ENCODE measurements at places on chromosomes 3 and 15.
A peak's percentile ranks its signal among the peaks of the same experiment; 100 is the strongest.

- DNase-seq: peak; percentile 22
These were observed 55.2 kb upstream of the GBE1 start for GRCh38 chr3:81816473-81817250.

GRCh38 chr15:27017168-27017809, 46.3 kb downstream of the GABRG3 start:
- DNase-seq: peak; percentile 41

GRCh38 chr3:29503958-29504357, 223.1 kb downstream of the RBMS3 start:
- DNase-seq: no peak

DNA sequence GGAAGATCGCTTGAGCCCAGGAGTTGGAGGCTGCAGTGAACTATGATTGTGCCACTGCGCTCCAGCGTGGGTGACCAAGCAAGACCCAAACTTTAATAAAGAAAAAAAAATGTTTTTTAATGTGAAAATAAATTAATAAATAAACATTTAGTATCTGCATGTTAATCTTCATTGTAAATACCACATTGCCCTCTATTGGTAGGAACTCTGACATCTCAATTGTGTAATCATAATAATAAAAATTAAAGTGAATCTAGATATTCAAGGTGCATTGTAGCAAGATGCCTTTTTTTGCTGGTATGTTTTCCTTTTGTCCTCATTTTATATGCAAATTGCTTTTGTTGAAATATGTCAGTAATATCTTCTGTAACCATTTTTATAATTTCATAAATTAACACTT, 95.0 kb upstream of the LIMD1 start:
- DNase-seq: no peak

- no peak for DNase-seq
These were observed 27.7 kb downstream of the DLG1 start for GRCh38 chr3:197270558-197271317.

DNA sequence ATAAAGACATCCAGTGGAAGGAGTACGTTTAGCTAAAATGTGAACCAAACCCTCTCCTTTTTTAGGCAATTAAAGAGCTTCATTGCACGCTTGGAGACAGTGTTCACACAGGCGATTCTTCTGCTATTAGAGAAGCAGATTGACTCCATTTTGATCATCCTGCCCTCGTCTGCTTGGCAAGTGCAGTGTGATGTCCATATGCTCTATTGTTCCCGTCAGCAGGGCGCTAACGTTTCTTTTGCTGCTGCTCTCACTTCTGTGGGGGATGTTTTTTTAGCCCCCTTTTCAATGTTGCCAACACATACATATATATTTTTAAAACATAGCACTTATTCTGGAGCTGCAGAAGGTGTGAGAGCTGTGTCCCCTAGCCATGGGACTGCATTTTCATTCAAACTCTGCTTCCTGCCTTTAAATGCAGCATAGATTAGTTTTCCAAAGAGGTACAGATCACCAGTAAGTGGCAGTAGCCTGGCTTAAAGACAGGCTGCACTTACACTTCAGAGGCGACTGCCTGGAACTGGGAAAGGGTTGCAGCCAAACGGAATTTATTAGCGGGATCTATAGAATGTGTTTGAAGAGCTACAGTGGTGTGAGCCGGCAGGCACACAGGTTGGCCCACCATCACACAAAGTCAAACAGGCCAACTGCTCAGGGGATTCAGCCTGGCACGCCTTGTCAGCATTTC, 292.6 kb upstream of the DPH6 start:
- no peak for DNase-seq

Measured in stimulated activated naive CD8-positive, alpha-beta T cell treated with anti-CD3 and anti-CD28 coated beads, Interleukin-15, amount 100 ng/mL, for 72 hours (primary cell).